ENCODE measurements at places on chromosomes 1 and 21.

DNA sequence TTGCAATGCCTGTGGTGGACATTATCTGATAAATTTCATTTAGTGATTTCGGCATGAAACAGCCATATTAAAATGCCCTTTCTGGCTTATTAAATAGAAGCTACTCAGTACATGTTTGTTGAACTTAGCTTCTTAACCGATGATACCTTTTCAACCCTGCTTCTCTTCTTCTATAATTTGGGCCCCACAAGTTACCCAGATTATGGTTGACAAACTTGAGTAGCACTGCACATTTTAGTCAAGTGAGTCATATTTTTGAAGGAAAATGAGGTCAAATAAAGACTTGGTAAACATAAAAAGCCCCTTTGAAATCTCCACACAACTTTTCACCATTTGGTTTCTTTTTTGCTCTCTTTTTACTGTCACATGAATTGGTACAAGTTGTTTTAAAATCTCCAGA, 33.8 kb downstream of the GIPC2 start:
- no peak for DNase-seq

GRCh38 chr1:4110888-4111287, 210.8 kb upstream of the C1orf174 start:
- no peak for DNase-seq

DNA sequence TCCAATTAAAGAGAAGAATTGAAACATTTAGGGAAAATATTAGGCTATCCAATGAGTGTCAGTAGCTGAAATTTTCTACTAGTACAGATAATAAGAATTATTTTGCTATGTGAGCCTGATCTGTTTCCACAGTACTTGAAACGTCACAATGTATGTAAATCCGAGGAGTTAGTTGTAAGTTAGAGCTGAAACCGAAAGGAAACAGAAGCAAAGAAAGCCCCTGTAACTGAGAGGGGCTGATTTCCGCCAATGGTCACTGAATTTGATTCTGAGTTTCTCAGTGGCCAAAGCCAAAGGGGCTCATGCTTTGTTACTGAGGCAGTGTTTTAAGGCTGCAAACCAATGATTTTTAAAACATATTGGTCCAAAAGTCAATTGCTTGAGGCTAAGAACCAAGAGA, 168.3 kb upstream of the DUSP10 start:
- no peak for DNase-seq

DNA sequence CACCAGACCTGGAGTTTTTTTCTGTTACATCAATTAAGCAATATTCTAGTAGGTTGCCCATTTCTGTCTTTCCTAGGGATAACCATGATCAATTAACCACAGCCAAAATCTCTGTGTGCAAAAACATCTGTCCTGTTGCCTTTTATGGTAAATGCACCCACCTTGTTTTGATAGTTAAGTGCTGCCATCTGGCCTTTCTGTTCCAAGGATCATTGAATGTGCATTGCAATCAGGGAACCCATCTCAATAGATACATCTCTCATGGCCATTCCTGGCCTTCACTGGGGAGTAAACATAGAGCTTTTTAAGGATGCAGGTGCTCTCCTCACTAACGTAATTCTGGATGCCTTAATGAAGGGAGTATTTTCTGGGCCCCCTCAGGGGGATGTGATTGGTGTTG, 111.8 kb upstream of the KIAA1614 start:
- no peak for DNase-seq

- no peak for DNase-seq
Measured at GRCh38 chr1:47403321-47403910, 12.7 kb upstream of the FOXE3 start.

DNA sequence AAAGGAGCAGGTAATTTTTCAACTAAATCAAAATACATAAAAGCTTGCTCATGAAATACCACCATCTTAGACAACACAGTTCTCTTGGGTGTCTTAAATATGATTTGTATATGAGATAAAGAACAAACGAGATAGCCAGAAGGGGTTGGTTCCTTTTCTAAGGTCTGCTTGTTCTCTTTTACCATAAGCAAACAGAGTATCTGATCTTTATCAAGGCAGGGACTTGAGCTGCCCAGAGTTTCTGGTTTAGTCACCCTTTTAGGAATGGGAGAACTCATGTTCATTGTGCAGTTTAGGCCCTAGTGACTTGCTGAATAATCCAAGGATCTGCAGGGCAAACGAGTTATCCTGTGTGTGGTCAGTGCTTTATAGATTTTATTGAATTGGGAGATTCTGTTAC, 3.0 kb upstream of the SUCO start:
- DNase-seq: no peak

DNA sequence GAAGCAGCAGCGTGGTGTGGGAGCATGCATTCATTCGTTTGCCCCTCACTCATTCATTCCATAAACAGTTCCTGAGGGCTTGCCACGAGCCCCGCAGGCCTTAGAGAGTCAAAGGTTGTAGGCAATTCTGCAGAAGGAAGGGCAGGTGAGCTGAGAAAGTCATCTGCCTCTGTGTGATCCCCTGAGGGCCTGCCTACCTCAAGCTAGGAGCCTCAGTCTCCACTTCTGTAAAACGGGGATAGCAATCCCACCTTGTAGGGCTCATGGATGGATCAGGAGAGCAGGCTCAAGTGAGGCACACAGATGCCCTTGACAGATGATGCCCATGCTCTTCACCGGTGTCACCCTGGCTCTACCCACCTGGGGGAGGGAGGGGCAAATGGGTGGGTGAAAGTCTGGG, 26.6 kb upstream of the ALDH4A1 start:
- no peak for DNase-seq

DNA sequence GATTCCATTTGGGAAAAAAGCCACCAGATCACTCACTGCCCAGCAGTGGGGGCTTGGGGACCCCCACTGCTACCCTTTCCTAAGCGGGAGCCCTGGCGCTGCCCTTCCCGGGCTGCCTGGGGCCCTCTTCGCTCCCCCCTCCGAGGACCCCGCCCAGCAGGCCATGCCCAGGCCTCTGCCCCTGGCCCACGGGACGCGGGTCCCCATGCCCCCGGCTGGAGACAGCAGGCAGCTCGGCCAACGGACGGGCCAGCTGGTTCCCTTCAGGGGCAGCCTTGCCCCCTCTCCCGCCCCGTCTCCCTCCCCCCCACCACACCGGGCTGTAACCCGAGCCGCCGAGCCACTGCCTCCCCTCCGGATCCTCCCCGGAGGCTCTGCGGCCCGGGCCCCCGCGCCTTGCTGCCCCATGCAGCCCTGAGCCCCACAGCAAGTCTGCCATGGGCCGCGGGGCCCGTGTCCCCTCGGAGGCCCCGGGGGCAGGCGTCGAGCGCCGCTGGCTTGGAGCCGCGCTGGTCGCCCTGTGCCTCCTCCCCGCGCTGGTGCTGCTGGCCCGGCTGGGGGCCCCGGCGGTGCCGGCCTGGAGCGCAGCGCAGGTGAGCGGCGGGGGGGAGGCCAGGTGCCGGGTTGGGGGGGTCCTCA, at the start of gene MMP23B:
Gene MMP23B (plus strand): TSS at position 392 of the 639 bp plus-strand sequence. CDS start 46 bp downstream, at position 438.
- no peak for DNase-seq
